IMR-90 (cell line): ENCODE measurements at places on chromosomes 1 and 21. TPM values are rescaled to one million over a fixed set of nuclear protein-coding genes. Genes with fewer than 3 reads are reported as not detected.

DNA sequence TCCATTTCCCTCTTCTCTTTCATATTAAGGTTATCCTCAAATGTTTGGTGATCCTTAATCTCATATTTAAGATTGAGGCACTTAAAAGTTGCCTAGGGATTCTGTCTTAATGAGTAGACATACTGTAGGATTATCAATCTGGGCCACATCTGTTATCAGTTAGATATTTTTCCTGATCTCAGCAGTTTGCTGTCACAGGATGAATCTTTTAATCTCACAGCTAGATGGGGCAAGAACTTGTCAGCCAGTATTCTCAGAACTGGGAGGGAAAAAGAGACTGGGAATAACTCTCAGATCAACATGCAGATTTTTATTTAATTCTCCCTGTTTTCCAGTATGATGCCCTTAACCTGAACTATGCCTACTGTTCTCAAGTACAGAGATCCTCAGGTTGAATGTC, 14.0 kb downstream of the ZNF644 start:
- DNase-seq, result no peak
- no peaks in the 10 kb centered on the region for H3K4me1 ChIP-seq
- H3K27me3 ChIP-seq, result no peaks in the 10 kb centered on the region
- no peak overlapping the region for H3K4me3 ChIP-seq
- no peak overlapping the region for H3K27ac ChIP-seq

EPHA10 gene
- polyA plus RNA-seq, result not detected in 2 replicates

HFM1 gene
- polyA plus RNA-seq, result 0.13 and 0.15 TPM in 2 replicates

GRCh38 chr1:119635811-119636390, 12.2 kb downstream of the ZNF697 start:
- peaks cover 5% of the 10 kb centered on the region for H3K36me3 ChIP-seq
- peaks cover 45% of the 10 kb centered on the region for H3K4me1 ChIP-seq
- peak; percentile 64 for DNase-seq
- H3K4me3 ChIP-seq, result no peak overlapping the region

PKP1 gene
- polyA plus RNA-seq, result 0.16 and 0.36 TPM in 2 replicates

AXDND1 gene
- not detected in 2 replicates for polyA plus RNA-seq

GRCh38 chr1:101194746-101195145, 42.1 kb upstream of the S1PR1 start:
- H3K27ac ChIP-seq, result no peak overlapping the region
- no peak for DNase-seq
- no peaks in the 10 kb centered on the region for H3K36me3 ChIP-seq
- no peak overlapping the region for H3K4me3 ChIP-seq
- H3K4me1 ChIP-seq, result no peaks in the 10 kb centered on the region

GRCh38 chr1:17535300-17535936, 4.1 kb upstream of the ARHGEF10L start:
- H3K27ac ChIP-seq, result no peak overlapping the region
- H3K4me1 ChIP-seq, result peaks cover 8% of the 10 kb centered on the region
- no peak overlapping the region for H3K4me3 ChIP-seq
- no peaks in the 10 kb centered on the region for H3K36me3 ChIP-seq
- H3K27me3 ChIP-seq, result no peaks in the 10 kb centered on the region

DNA sequence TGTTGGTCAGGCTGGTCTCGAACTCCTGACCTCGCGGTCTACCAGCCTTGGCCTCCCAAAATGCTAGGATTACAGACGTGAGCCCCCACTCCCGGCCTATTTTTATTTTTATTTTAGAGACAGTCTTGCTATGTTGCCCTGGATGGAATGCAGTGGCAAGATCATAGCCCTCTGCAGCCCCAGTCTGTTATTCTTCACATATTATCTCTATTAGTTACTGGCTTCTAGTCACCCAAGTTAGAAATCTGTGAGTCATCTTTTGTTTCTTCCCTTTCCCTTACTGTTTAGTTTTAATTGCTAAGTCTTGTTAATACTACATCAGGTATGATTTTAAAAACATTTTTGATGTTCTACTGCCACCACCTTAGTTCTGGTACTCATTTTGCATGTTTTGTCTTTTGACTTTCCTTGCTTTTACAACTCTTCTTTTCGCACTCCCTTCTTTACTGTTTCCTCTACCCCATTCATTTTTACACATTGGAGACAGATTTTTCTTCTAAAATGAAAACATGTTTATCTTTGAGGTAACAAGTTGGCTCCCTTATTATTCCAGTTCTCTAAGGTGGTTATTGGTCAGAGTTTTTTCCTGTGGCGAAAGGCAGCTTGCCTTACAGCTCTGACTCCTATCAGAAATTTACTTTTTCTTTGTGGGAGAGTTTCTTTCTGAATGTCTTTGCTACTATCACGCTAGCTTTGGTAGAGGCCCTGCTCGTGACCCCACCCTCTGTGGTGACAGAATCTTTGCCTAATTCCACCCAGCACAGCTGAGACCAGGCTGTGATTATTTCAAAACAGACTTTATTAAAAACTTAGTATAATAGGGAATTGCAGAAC, 19.5 kb downstream of the ZMYM4 start:
- no peaks in the 10 kb centered on the region for H3K27me3 ChIP-seq
- H3K4me1 ChIP-seq, result peaks cover 7% of the 10 kb centered on the region
- H3K4me3 ChIP-seq, result no peak overlapping the region
- 0 out of 2 replicates have a peak overlapping the region, but pooled peaks have one; percentile 23 for H3K27ac ChIP-seq

DNA sequence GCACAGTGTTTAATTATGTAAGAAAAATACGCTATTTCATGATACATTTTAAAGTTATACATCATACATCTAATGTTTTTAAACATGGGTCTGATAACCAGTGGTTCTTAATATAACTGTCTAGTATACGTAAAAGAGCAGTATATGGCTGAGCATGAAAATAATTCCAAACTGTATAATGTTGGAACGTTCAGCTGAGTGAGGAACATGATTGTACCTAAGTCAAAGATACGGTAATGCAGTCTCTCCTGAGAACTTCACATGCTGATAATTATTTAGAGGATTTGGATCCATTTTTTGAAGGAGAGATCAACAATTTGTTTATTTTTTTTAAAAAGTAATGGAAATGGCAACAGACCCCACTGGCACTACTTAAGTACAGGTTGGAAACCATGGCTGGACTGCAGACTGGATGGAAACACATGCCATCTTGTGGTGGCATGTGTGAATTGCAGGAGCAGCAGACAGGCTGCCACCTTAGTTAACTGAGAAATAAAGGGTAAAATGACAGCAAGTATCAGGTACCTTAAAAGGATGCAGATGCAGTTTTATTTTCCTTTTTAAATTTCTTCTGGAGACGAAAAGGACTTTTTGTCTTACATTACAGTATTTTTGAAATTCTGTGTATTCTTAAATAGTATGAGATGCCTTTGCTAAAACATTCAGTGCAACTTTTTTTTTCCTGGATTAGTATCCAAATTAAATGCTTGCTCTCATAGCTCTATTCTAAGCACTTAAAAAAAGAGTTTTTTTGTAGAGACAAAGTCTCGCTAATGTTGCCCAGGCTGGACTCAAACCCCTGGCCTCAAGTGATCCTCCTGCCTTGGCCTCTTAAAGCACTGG, 73.8 kb downstream of the MTR start:
- peak; percentile 77 for DNase-seq
- H3K27me3 ChIP-seq, result no peaks in the 10 kb centered on the region
- peaks cover 6% of the 10 kb centered on the region for H3K36me3 ChIP-seq
- no peaks in the 10 kb centered on the region for H3K4me1 ChIP-seq
- no peak overlapping the region for H3K4me3 ChIP-seq

FRRS1 gene
- polyA plus RNA-seq, result 3.2 and 3.8 TPM in 2 replicates

NBPF6 gene
- polyA plus RNA-seq, result not detected in 2 replicates

DNA sequence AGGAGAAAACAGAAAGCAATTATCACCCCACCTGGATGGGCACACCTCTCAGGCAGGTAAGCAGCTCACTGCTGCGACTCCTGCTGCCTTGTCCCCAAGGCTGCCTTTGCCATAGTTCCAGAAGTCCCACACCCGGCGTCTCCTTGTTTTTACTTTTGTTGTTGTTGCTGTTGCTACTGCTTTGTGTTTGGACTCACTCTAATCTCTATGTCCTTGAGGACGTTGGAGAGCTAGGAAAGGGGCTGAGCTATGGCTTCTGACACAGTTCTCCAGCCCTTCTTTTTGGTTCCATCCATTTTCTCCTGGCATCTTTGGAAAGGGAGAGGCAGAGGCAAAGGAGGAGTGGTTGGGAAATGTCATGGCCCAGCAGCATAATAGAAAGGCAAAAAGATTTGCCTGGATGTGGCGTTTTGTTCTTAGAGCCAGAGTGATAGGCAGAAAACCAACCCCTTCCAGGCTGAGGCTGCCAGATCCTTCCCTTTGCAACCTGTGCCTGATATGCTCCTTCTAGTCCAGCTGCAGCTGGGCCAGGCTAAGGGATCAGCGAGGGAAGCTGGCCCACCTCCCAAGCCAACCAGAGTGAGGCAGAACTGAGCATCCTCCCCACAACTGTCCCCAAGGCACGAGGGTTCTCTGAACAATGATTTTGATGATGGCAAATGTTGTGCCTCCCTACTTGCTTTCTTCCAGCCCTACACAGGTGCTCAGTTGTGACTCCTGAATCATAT, 270.7 kb downstream of the ASTN1 start:
- H3K27me3 ChIP-seq, result no peaks in the 10 kb centered on the region
- H3K27ac ChIP-seq, result no peak overlapping the region
- H3K36me3 ChIP-seq, result no peaks in the 10 kb centered on the region
- H3K4me3 ChIP-seq, result no peak overlapping the region

DNA sequence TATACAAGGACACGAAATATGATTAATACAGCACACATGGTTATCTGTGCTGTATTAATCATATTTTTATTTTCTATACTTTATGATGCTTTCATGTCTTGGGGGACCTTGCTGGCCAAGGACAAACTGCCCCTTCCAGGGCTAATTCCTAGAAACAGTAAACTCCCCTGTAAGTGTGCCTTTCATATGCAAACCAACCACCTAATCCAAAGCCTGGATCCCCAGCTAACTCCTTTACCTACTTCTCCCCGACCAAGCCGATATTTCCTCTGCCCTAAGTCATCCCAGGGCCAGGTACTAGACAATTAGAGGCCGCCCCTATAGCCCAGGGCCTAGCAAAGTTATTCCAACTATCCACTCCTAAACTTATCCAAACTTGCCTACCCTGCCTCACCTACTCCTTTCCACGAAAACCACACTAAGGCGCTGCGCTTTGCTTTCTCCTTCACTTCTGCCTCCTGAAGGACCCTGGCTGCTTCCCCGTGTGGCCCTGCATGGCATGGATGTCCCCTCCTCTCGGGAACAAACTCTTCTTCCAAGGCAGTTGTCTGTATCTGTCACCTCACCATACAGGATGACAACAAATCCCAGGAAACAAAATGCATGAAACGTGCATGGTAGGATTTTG, 10.2 kb downstream of the SH3BP5L start:
- H3K4me3 ChIP-seq, result no peak overlapping the region
- no peak for DNase-seq
- H3K4me1 ChIP-seq, result peaks cover 3% of the 10 kb centered on the region
- no peak overlapping the region for H3K27ac ChIP-seq
